ENCODE measurements at places on chromosomes 1 and 21.

DNA sequence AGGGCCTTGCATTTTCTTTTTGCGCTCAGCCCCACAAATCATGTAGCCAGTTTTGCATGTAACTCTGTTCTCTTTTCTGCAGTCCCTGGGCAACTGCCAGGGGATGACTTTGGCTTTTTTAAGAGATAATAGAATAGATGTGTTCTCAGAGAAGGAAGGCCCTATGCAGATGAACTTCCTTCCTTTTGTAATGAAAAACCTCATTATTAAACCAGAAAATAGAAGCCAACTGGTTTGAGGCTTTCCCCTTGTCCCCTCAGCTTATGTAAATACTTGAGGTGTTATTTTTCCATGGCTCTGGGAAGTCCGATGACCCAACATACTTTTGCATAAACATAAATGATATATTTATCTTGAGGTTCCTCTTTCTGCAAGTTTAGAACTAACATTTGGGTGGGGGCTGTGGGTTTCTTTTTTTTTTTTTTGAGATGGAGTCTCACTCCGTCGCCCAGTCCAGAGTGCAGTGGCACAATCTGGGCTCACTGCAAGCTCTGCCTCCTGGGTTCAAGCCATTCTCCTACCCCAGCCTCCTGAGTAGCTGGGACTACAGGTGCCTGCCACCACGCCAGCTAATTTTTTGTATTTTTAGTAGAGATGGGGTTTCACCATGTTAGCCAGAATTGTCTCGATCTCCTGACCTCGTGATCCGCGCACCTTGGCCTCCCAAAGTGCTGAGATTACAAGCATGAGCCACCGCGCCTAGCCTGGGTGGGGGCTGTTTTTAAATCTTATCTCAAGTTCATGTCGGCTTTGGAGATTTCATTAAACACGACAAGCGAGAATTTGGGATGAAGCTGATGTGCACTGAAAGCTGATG is 14.4 kb upstream of the FCRL5 start:
- no peak for DNase-seq

DNA sequence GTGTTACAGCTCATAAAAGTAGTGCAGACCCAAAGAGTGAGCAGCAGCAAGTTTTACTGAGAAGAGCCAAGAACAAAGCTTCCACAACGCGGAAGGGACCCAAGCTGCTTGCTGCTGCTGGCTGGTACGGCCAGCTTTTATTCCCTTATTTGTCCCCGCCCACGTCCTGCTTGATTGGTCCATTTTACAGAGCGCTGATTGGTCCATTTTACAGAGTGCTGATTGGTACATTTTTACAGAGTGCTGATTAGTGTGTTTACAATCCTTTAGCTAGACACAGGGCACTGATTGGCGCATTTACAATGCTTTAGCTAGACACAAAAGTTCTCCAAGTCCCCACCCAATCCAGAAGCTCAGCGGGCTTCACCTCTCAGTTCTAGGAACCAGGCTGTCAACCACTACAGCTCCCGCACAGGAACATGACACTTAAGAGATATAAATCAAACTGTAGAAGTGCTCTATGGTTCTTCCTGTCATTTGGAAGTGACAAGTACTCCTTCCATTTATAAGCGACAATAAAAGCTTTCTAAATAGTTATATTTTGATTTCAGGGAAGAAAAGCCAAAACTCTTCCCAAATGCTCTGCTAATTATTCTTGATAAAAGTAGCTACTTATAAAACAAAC is 28.5 kb downstream of the RNF115 start:
- DNase-seq: no peak

DNA sequence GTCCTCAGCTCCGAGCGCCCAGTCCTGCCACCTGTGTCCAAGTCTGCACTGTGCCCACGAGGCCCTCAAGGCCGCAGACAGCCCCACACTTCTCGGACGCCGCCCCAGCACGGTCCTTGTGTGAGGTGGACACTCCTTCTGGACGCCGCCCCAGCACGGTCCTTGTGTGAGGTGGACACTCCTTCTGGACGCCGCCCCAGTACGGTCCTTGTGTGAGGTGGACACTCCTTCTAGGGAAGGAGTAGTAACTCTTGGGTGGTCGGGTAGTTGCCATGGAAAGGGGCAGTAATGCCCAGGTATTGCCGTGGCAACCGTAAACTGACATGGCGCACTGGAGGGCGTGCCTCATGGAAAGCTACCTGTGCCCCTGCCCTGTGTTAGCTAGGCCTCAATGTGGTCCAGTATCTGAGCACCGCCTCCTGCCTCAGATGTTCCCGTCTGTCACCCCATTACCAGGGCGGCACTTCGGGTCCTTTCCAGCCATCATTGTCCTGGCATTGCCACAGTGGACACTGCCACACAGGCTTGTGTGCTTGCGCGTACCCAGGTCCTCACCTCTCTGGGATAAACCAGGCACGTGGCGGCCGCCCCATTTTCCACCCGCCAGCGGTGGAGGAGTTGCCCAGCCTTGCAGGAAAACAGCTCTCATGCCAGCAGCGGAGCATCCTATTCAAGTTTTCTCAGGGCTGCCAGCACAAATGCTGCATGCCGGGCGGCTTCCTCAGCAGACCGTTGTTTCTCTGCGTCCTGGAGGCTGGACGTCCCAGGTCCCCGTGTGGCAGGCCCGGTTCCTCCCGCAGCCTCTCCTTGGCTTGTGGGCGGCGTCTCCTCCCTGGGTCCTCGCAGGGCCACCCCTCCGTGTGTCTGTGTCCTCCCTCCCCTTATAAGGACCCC is 40.8 kb upstream of the POFUT2 start:
- no peak for DNase-seq

DNA sequence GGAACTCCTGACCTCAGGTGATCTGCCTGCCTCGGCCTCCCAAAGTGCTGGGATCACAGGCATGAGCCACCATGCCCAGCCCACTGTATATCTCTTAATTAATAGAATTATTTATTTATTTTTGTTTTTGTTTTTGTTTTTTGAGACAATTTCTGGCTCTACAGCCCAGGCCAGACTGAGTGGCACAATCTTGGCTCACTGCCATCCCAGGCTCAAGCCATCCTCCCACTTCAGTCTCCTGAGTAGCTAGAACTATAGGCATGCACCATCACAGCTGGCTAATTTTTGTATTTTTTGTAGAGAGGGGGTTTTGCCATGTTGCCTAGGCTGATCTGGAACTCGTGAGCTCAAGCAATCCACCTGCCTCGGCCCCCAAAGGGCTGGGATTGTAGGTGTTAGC is 15.7 kb upstream of the WDTC1 start:
- DNase-seq: no peak

- DNase-seq: no peak
Measured at GRCh38 chr1:65948609-65949229, 156.0 kb downstream of the PDE4B start.

DNA sequence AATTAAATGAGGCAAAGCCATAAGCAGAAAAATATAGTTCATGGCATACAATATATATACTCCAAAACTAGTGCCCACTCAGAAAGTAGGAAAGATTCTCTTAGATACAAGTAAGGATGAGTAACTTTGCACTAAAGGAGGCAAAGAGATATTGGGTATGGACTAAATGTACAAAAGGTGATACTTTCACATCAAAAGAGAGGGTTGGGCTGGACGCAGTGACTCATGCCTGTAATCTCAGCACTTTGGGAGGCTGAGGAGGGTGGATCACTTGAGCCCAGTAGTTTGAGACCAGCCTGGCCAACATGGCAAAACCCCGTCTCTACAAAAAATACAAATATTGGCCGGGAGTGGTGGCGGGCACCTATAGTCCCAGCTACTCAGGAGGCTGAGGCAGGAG is 6.7 kb downstream of the KYAT3 start:
- DNase-seq: no peak

DNA sequence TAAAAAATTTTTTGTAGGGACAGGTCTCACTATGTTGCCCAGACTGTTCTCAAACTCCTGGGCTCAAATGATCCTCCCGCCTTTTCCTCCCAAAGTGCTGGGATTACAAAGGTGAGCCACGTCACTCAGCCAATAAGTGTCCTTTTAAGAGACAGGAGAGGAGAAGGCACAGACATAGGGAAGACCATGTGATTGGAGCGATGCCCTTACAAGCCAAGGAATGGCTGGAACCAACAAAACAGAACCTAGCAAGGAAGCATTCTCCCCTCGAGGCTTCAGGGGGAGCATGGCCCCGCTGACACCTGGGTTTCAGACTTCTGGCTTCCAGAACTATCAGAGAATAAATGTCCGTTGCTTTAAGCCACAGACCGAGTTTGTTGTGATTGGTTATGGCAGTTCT is 37.0 kb downstream of the NDUFS5 start:
- DNase-seq: no peak

GRCh38 chr1:203346769-203347102 is 4.2 kb downstream of the FMOD start:
- no peak for DNase-seq

- DNase-seq: no peak
Measured at GRCh38 chr1:217018648-217019047, 295.4 kb upstream of the ESRRG start.

GRCh38 chr1:160056648-160057169 is 13.3 kb downstream of the KCNJ10 start:
- no peak for DNase-seq

DNA sequence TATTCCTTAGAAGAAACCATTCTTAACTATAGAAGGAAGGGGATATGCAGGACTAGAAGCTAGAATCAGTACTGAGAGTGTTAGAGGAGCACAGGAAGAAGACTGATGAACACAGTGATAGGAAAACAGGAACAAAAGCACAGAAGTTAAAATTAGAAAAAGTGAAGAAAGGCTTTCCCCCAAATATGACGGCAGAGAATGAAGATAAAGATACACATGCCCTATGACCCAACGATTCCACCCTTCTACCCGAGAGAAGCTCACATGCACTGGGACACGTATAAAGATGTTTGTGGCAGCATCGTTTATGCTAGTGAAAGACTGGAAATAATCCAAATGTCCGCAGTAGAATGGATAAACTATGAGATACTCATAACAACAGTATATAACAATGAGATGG is 74.2 kb downstream of the DTL start:
- DNase-seq: no peak

DNA sequence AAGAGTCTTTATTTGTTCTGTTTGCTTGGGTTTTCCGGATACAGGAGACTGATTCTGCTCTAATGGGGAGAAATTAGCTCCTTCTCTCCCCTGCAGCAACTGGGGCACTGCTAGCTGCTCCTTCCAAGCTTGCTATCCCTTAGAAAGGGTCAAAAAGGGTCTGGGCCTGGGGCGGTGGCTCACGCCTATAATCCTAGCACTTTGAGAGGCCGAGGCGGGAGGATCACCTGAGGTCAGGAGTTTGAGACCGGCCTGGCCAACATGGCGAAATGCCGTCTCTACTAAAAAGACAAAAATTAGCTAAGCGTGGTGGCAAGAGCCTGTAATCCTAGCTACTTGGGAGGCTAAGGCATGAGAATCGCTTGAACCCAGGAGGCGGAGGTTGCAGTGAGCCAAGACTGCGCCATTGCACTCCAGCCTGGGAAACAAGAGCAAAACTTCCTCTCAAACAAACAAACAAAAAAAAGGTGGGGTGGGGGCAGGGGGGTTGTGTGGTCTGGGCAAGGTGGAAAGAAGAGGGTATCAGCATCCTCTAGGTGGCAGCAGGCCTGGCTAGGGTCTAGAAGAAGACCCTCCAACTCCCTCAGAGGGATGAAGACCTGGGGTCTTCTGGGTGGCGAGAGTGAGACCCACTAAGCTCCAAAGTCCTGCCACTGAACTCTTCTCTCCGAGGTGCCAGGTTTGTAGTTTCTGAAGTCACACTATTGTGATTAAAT is 15.4 kb upstream of the TBX15 start:
- DNase-seq: no peak

GRCh38 chr1:163290025-163290640 is 31.6 kb upstream of the NUF2 start:
- DNase-seq: no peak

DNA sequence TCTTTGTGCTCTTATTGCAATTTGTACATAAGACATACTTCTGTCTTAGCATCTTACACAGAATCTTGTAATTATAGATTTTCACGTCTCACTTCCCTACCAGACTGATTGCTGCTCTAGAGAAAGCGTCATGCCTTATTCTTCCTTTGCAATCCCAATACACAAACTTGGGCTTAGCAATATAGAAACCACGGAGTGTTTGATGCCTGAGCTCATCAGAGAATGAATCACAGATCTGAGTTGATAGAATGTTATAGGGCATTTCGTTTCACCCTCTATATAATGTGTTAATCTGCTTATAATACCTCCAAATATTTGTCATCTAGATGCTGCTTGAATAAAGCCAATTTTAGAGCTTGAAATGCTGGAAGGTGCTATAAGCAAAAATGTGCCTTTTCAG is 6.6 kb downstream of the FMO1 start:
- no peak for DNase-seq

- DNase-seq: no peak
Measured at GRCh38 chr1:147749792-147750191, 10.6 kb downstream of the GJA5 start.

DNA sequence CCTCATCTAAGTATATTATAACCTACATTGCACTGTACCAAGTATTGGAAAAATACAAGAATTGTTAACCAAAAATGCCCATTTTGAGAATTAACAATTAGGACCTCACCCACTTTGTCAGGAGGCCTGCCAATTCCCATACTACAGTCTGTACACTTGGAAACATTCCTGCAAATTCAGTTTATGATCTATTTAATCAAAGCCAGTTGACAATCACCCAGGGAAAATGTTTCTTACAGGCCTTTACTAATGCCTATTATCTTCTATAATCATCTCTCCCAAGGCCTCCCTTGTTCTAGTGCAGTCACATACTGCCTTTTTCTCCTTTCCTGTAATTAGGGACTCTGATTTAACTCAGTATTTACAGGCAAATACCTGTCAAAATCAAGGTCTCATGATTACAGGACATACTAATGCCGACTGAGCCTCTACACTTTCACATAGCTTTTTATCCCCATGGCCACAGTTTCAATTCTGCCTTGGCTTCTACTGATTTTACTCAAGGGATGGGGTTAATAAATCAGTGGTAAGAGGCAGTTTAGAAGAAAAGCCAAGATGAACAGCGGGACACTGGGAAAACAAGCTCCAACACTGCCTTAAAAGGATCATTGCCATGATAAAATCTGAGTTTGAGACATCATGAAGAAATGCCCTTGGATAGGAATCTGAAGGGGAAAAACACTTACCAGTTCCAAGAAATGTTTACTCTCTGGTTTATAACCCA is 338.7 kb downstream of the VAV3 start:
- no peak for DNase-seq

DNA sequence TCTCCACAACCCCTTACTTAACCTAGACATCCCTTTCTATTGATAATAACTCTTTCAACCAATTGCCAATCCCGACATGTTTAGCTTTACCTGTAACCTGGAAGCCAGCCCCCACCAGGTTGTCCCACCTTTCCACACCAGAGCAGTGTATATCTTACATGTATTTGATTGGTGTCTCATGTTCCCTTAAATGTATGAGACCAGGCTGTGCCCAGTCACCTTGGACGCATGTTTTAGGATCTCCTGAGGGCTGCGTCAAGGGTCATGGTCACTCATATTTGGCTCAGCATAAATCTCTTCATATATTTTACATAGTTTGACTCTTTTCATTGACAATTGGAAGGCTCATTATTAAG is 5.3 kb upstream of the SLC19A1 start:
- no peak for DNase-seq

DNA sequence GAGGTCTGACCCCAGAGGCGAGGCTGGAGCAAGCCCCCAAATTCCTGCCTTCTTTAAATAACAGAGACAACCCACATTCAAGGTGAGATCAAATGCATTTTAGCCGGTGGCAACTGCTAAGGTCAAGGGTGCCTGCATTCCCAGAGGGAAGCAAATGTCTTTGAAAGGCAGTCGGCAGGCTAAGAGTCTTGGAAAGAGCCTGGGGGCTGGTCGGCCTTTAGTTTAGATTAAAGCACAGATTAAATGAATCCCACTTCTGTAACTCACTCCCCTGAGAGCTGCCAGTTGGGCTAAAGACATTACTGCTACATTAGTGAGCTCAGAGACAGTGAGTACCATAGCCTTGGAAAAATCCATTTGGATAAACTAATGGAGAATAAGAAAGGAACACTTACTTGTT is 59.2 kb downstream of the HTR6 start:
- DNase-seq: no peak
